SW 1271 (cell line): ENCODE measurements at places on chromosomes 7 and 10.

GRCh38 chr7:90727412-90727811 is 131.3 kb downstream of the CDK14 start:
- no peak for DNase-seq

DNA sequence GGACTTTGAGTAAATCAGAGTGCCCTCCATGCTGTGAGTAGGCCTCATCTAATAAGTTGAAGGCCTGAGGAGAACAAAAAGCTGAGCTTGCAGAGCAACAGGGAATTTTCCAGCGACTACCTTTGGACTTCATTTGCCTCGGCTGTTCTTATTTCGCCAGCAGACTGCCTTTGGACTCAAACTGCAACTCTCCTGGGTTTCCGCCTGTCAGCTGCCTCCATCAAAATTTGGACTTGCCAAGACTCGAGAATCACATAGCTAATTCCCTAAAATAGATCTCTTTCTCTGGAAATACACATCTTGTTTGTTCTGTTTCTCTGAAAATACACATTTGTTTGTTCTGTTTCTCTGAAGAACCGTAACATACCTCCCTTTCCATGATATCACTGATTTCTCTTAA is 93.8 kb downstream of the ITGB8 start:
- DNase-seq = no peak

DNA sequence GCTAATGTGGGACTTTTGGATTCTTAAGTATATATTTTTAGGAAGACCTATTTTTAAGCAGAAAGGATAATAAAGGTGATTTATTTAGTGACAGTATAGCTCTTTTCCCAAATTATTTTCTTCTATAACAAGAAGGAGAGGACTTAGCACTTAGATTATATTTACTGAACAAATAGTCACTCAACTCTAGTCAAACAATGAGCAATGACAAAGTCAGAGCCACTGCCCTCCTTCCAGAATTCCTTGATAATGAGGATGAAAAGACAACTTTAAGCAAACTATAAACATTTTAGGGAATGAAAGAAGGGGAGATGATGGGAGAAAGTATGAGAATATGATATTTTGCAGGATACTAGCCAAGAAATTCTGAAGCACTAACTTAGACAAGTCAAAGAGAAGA is 293.5 kb upstream of the YAE1 start:
- DNase-seq = no peak

DNA sequence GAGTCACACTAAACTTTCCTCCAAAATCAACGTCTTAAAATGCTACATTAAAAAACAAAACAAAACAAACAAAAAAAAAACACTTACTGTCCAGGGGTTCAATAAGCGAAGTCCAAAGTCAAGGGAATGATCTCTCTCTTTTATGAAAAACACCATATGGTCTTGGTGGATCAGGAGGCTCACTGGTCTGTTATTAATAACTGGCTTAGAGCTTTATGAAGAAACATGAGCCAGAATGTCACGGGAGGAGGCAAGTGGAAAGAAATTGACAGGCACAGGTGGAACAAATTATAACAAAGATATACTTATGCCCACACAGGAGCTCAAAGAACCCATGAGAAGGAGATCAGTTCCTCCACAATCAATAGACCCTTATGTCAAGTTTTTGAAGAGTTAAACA is at the start of gene MRLN:
MRLN (minus strand) TSS at position 189 of the 400 bp plus-strand sequence.
- DNase-seq = no peak

DNA sequence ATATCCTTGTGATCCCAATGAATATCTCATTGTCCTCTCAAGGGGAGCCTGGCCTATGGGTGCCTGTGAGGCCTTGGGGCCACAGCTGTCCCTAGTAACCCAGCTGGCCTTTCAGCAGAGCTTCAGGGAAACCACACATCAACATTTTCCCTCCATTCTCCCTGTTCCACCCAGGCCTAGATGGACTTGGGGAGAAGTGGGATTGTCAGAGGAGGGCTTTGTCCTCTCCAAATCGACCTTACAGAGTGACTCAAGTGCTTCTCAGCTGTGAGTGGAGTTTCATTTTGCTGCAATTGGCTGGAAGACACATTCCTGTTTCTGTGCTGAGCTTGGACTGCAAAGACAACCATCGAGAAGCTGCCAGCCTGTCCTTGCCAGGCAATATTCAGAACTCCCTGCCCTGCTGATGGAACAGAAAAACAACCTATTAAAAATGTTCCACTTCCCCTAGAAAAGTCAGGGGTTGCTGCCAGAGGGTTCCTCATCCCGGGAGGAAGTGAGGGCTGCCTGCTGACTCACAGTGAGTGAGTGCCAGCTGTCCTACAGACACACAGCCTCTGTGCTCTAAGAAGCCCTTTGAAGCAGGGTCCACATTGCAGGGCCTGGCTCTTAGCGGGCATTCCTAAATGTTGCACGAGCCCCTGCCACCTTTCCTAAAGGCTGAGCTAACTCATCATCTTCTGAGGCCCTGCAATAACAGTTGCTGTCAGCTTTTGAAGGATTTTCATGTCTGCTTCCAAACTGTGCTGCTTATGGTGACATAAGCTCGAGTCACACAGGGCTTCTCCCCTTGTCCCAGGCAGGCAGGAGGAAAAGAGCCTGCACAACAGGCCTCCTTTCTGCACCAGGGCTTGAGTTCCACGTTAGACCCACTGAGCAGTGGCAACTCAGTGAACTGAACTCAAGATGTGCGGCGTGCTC is 20.5 kb downstream of the STRA8 start:
- DNase-seq = no peak

GRCh38 chr10:77537720-77538373 is 99.8 kb downstream of the KCNMA1 start:
- no peak for DNase-seq

DNA sequence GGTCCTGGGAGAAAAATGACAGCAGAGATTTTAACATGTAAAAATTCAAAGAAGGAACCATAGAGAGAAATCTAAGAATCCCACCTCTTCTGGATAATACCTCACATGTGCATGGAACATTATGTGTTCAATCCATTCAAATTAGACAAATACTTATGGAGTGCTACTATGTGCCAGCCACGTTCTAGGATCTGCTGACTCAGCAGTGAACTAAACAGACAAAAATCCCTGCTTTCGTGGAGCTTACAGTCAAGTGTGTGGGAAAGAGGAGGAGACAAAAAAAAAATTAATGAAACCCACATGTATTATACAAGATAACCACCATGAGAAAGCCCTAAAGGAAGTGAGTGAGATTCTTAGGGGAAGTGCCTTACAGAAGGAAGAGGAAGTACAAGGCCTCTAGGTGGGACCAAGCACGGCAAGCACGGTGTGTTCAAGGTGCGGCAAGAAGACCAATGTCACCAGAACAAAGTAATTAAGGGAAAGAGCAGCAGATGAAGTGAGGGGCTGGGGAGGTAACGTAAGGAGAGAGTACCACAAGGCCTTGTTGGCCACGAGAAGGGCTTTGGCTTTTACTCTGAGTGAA is 71.0 kb downstream of the SLC25A13 start:
- no peak for DNase-seq

GRCh38 chr10:79928028-79928583 is 20.8 kb downstream of the SFTPD start:
- DNase-seq = no peak

DNA sequence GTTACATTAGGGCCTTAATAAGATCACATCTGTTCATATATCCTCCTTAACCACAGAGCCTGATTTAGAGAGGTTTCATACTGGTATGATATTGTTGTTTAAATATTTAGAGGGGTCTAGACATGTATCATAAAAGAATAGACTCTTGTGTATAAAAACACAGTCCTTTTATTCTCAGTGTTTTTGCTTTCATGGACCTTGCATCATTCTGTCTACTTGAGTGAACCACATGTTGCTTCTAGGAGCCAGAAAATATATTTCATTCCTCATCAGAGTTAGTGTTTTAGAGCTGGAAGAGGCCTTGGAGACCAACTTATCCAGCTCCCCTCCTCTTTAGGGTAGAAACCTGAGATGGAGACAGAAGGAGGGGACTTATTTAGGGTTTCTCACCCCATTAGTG is 312.8 kb downstream of the LRMDA start:
- no peak for DNase-seq

- no peak for DNase-seq
Measured at GRCh38 chr7:1027242-1028043, 16.9 kb upstream of the GPR146 start.

- no peak for DNase-seq
Measured at GRCh38 chr7:144452064-144452463, 48.6 kb upstream of the NOBOX start.

GRCh38 chr10:69397972-69398371 is 18.7 kb downstream of the TACR2 start:
- no peak for DNase-seq

DNA sequence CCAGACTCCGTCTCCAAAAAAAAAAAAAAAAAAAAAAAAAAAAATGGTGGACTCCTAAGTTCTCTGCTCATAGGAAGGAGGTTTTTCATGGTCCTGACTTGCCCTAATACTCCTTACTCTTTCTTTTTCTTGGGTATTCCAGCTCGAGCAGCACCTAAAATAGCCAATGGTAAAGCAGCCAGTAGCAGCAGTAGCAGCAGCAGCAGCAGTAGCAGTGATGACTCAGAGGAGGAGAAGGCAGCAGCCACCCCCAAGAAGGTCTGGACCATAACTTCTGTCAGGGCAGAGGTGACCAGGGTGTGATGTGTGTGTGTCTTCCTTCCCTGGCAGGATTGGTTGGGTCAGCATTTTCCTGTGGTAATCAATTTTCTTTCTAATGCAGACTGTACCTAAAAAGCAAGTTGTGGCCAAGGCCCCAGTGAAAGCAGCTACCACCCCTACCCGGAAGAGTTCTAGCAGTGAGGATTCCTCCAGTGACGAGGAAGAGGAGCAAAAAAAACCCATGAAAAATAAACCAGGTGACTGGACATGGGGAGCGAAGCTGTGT is 6.9 kb downstream of the NOLC1 start:
- no peak for DNase-seq

DNA sequence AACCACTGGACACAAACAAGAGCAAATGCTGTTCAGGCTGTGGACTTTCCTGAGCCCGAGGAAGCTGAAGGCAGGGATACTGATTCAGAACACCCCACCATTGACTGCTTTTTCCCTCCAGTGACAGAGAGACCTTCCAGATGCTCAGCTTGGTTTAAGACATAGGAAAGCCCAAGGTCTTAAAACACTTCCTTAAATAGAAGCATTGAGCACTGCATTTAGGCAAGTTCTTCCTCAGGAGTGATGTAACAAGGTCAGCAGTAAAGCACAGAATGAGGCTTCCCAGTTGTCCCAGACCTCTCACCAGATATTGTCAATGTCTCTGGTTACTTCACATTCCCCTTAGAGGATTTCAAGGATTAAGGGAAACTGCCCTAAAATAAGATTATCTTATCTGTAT is 19.6 kb upstream of the CDCA7L start:
- DNase-seq = no peak

- DNase-seq = no peak
Measured at GRCh38 chr7:104971290-104972071, 42.5 kb upstream of the KMT2E start.

DNA sequence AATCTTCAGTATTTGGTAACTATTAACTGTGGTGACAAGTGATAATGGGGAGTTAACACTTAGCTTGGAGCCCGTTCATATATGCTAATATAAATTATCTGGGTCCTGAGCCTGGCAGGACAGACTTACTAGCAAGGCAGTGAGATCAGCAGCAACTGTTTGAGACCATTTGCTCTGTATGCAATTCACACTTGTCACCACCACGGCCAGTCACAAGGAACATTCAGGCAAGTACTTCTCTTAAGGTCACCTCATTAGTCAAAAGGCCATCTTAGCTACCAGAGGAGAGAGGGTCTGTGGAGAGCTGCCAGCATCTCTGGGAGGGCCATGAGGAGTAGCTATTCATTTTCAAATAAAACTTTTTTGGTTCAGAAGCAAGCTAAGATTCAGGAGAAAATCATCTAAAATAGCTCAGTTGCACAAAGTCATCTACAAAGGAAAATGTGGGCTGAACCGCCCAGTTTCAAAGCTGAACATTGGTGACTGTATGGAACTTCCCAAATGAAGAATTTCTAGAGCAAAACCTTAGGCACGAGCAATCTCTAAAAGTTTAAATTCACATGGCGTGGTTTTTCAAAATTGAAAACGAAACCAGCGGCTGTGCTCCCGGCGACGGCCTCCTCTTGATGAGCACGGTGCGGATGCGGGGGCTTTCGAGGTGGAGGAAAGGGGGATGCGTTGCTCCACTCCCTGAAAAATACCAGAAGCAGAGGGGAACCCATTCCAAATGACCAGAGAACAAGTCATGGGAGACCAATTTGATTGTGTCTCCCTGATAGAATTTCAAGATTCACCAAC is 233.5 kb upstream of the MGMT start:
- DNase-seq = no peak

- DNase-seq = no peak
Measured at GRCh38 chr10:111758593-111758992, 425.0 kb downstream of the GPAM start.

GRCh38 chr10:97399843-97400545 is 1.1 kb downstream of the RRP12 start:
- peak; percentile 28 for DNase-seq

DNA sequence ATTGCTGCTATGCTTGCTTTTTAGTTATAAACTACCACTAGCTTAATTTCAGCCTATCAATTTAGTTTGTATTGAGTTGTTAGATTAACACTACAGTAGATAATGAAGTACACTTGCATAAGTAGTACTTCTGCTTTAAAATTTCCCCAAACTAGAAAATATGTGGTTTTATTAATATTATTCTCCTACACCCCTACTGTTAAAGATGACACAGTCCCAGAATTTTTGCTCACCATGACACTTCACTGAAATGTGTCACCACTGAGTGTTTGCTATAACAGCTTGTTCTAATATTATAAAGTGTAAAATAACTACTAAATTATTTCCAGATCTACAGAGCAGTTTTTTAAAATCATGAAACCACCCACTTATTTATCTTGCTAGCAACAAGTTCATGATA is 31.6 kb downstream of the RHEB start:
- DNase-seq = no peak

DNA sequence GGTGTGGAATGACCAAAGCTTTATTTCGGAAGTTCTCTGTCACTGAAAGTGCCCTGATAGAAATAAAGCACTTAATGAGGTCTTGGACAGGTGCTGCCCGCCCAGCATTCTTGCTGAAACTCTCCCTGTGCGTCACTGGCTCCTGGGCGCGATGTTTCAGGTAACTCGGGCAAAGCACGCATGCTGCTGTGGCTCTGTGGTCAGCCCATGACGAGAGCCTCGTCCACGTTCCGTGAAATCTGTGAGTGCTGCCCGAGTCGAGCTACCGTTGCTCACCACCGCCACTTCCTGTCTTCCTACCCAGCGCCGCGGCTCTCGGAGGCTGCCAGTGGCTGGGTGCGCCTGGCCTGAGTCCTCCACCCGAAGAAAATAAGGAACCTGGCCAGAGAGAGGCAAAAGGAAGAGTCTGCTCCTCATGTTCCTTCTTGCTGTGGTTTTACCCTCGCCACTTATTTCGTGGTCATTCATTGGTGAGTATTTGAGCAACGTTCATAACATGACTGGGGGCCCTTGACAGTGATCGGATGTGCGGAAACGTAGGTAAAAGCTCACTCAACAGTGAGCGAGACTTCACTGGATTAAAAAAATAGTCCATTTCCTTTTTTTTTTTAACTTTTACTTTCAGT is 95.5 kb downstream of the MAP3K8 start:
- DNase-seq = no peak

- DNase-seq = no peak
Measured at GRCh38 chr7:22668971-22669401, 58.0 kb upstream of the IL6 start.
